ENCODE measurements at places on chromosomes 7 and 10.
A peak's percentile ranks its signal among the peaks of the same experiment; 100 is the strongest.

GRCh38 chr7:67493366-67493765 lies 496.7 kb downstream of the TYW1 start:
- ATAC-seq = no peak

DNA sequence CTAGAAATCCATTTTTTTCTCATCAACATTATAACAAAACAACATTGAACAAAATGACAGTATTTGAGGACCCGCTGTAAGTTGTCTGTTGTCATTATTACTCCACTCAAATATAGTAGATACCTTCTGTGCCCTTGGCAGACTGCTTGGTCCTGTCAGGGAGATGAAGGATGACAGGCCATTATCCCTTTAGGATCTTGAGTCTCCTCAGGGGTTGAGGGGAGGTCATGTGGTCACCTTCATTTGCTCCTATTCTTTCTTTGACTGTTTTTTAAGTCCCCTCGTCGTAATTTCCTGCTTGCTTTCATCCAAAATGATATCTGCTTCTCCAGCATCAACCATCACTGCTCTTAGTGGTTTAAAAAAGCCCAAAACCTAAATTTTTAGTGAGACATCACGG lies 2.6 kb upstream of the PIP4K2A start:
- no peak for ATAC-seq

DNA sequence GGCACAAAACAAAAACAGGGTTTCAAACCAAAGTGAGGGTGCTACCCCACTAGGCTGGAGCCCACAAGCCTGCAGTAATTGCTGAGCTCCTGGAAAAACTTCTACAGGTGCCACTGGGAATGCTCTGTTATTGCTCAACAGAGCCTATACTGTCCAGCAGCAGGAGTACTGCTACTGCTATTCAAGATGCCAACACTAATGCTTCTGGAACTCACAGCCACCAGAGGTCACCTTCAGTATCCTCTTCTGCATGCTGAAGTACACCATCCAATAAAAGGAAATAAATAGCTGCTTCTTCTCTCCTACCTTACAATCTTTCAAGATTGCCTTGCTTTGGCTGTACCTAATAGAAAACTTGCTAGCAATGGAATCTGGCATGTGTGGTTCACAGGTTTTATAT lies 222.0 kb downstream of the LRRN3 start:
- peak; percentile 16 for ATAC-seq

DNA sequence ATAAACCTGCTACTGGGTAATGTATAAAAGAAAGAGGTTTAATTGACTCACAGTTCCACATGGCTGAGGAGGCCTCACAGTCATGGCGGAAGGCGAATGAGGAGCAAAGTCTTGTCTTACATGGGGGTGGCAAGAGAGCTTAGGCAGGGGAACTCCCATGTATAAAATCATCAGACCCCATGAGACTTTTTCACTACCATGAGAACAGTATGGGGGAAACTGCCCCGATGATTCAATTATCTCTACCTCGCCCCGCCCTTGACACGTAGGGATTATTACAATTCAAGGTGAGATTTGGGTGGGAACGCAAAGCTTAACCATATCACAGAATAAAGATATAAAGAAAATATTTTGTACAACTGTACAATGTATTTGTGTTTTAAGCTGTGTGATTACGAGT lies 39.4 kb upstream of the PLCE1 start:
- ATAC-seq = no peak

DNA sequence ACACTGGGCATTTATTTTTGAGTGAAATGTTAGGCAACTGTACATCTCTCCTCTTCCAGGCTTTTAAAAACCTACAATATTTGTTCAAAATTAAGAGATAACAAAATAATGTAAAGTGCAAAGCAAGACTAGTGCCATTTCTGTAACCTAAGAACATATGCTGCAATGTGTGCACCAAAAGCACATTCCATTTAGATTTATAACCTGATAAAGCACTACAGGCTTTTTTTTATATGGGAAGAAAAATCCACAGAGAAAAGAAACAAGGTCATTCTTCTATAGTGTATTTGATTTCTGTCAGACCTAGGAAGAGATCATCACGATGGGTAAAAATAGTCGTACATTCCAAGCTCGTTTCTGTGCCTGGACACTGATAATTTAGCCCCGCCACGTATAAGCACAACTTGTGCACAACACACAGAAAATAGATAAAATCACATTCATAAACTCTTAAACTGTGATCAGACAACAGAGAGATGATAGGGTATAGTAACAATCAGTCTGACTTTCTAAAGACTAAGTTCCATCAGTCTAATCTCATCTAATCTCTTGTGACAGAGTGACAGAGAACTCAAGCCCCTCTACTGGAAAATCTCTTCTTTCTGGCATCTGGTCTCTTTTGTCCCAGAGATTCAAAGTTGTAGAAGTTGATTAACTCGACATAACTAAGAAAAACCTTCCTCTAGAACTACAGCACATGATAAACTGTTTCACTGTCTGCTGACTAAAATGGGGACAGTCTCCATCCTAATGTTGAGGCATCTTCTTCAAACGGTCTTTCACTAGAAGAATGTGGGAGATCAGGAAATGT lies 6.7 kb downstream of the LAMB1 start:
- no peak for ATAC-seq

GRCh38 chr7:129773871-129774270 lies 162.4 kb downstream of the NRF1 start:
- ATAC-seq = no peak

DNA sequence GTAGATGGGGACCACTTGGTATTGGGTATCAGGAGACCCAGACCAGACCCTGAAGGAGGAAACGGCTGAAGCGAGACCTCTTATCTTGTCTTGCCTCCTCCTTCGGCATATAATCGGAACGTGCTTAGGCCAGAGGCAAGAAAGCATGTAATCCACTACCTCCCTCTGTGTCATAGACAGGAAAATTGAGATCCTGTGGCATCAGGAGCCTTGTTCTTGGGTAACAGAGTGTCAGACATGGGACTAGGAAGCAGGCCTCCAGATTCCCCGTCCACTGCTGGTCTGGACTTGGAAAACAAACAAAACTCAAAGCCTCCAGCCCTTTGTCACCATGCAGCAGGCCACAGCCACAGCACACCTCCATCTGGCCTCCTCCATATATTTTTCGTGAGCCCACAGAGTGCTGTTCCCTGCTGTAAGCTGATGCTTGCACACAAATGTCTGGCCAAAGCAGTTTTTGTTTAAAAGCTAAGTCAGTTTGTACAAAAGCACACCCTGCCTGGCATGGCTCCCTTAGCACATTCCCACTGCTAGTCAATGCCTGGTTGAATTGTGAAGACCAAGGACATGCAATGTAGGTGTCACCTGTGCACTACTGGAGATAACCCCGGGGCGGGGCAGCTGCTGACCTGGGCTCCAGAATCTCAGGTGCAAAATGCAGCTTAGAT lies 510.9 kb downstream of the RPS24 start:
- ATAC-seq = no peak

DNA sequence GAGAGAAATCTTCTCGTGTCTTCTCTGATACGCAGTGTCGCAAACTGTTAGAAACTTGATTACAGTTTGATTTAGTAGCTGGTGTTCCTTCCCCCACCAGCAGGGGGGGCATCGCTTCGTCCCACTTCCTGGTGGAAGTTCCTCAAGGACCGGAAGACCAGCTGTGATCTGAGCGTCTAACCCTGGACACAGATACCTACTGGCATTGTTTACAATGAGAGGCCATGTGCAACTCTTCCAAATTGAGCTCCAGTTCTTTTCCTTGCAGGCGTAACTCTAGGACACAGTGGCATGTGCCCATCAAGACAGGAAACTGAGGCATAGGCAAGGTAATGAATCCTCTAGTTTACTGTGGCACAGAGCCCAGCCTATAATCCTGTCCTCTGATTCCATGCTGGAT lies 219.0 kb downstream of the CCDC3 start:
- ATAC-seq = no peak

GRCh38 chr10:34003561-34003960 lies 669.1 kb upstream of the NRP1 start:
- no peak for ATAC-seq

DNA sequence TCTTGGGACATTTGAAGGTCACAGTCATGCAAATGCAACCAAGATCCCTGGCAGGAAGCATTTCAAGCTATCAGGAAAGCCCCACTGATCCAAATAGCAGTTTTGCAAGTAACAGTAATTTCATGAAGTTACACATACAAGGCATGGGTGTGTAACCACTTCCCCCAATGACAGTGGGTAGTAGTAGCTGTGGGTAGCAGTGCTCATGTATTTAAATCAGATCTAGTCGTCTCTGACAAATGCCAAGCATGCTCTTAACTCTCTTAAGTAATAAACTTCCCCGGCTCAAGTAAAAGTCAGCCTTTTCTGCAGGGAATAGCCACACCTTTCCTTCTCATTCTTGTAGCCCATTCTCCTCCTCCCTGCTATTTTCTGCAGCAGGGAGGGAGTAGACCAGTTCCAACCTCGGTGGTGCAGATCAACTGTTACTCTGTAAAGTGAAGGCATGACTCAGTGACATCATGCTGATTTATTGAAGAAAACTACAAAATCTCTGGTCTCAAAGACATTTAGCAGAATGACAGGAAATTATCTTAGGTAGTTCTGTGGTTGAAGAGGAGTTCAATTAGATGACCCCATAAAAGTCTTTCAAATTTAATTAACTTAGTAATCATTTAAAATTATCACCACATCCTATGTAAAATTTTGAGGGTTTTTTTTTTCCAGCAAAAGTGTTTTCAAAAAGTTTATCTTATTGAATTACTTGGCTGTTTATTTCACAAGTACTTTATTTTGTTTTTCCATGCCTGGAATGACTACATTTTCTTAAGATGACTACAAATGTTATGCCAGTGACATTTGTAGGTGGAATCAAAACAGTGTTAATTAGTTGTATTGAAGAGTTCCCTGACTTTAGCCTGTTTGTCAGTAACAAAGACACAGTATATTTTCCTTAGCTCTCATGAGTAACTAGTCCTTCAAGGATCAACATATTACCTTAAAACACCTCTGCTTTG lies 568.3 kb downstream of the INHBA start:
- ATAC-seq = peak; percentile 59

DNA sequence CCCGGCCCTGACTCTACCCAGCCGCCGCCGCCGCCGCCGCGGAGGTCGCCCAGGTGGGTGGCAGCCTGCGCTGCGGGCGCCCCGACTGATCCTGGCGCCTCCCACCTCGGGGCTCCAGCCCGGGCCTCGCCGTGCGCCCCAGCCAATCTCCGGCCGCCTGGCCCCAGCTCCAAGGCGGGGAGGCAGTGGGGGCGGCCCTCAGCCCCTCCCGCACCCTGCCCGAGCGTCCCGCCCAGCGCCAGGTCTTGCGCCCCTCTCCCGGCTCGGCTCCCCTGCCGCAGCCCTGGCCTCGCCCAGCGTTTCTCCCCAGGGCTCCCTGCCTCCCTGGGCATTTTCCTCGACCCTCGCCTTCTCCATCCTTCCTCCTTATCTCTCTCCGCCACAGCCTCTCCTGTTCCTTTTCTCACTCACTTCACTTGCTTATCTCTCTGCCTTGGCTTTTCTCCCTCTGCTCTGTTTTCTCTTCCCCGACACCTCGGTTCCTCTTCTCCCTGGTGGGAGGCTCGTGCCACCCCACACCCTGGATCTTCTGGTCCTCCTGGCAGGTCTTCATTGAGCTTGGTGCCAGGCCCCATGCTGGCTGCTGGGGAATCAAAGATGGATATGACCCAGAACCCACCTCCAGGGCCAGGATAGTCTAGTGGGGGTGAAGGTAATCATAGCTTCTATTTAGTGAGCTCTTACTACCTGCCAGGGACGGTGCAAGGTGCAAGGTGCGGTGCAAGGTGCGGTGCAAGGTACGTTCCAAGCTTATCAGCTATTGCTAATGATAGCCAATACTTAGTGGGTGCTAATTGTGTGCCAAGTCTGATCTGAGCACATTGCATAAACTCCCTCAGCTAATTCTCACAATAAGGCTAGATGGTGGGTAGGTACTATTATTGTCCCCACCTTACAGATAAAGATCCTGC lies at the start of gene SFRP5:
Gene SFRP5 (minus strand): TSS at position 87 of the 911 bp plus-strand sequence. CDS start 166 bp downstream, outside the sequence.
- ATAC-seq = peak; percentile 22

GRCh38 chr10:108275895-108276685 lies 1111.6 kb upstream of the SORCS1 start:
- ATAC-seq = no peak

GRCh38 chr10:113890769-113891168 lies 36.3 kb downstream of the NHLRC2 start:
- ATAC-seq = no peak

DNA sequence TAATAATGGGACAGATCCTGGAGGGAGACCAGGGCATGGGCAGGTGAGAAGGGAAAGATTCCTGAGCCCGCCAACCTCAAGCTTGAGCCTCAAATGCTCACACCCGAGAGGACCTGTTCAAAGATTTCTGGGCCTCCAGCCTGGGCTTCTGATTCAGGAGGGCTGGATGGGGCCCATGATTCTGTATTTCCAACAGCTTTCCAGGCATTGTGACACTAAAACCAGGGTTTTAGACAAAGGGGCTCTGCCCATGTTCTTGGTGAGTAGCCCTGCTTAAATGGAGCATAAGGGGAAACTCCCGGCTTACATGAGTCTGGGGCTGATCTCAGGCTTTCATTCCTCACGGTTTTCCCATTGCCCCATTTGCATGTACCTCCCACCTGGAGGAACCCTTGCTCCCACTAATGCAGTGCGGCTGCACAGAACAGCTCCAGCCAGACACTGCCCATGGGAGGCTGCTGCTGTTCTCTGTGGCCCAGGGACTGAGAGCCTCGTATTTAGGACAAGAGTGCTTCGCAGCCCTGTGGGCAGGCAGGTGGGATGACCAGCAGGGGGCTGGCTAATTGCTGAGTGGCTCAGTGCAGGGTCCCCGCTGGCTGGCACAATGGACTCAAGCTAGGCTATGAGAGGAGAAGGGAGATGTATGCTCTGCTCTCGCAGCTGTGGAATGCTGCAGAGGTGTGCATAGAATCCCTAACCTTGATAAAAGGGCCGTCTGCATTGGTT lies 135.3 kb upstream of the COBL start:
- no peak for ATAC-seq

DNA sequence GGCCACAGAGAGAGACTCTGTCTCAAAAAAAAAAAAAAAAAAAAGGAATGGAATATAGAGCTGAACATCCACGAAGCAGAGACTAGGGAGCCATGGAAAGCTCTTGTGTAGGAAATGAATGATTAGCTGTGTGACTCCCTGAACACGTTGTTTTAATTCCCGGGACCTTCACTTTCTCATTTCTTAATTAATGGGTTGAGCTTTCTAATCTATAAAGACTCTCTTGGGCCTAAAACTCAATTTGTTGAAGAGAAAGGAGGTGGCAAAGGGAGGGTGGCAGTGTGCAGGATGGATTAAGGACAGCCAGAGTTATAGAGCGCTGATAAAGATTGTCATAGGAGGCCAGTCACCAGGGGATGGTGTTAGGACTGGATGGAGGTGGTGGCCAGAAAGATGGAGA lies 48.0 kb downstream of the CYCS start:
- no peak for ATAC-seq

GRCh38 chr10:6763423-6763822 lies 183.3 kb upstream of the PRKCQ start:
- ATAC-seq = no peak

Measured in motor neuron (in vitro differentiated cells).